Thoracic aorta (tissue), 2 donors: ENCODE measurements at places on chromosomes 11 and 22. TPM values are rescaled to one million over a fixed set of nuclear protein-coding genes. Genes with fewer than 3 reads are reported as not detected.

DNA sequence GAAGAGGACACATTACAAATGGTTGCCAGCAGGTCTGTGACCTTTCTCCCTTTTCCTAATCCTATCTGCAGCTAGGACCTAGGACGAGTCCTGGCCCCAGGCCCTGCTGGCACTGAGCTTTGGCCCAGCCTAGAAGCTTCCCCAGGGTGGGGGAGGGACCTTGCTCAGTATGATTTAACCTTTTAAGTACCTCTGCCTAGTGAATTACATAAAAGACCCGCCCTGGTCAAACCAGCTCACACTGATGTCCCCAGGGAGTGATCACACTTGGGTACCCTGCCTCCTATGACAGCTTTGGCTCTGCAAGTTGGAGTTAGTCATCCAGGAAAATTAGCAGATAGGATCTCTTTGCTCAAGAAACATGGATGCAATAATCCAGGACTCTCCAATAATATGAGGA is 21.9 kb downstream of the ASCC2 start:
- DNase-seq, result peak; percentile 8
- H3K36me3 ChIP-seq, result peaks cover 53% of the 10 kb centered on the region

The MYOD1 gene
- not detected for total RNA-seq

DNA sequence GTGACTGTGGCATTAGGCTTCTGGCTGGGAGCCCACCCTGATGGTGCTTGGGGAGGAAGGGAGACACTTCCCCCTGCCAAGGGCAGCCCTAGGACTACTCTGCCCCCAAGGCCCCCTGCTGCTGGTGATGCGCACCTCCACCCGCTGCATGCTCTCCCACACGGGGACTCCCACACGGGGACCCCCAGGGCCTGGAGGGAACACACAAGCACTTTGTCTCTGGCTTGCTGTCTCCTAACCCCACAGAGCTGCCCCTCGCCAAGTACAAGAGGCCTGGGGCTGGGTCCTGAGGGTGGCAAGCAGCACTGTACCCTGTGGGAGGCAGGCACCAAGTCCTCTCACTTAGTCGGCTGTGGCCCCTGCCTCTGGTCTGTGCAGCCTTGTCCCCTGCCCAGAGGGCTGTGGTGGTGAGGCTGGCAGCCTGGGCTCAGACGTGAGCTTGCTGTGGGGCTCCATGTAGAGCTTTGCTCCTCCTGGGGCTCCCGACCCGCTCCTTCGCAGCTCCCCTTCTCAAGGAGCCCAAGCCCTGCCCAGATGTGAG is 7.9 kb downstream of the LRRC75B start:
- H3K36me3 ChIP-seq, result peaks cover 14% of the 10 kb centered on the region
- peak overlapping the region; percentile 81 for H3K27ac ChIP-seq
- no peaks in the 10 kb centered on the region for H3K27me3 ChIP-seq
- H3K4me1 ChIP-seq, result peaks cover 25% of the 10 kb centered on the region

The F2 gene
- total RNA-seq, result not detected

- no peak for DNase-seq
- H3K4me3 ChIP-seq, result no peak overlapping the region
- H3K4me1 ChIP-seq, result no peaks in the 10 kb centered on the region
- H3K27me3 ChIP-seq, result no peaks in the 10 kb centered on the region
- no peaks in the 10 kb centered on the region for H3K36me3 ChIP-seq
- no peak overlapping the region for H3K27ac ChIP-seq
These were observed 70.0 kb upstream of the FAT3 start for GRCh38 chr11:92154611-92155010.

- H3K4me3 ChIP-seq, result no peak overlapping the region
- H3K4me1 ChIP-seq, result no peaks in the 10 kb centered on the region
- no peak for DNase-seq
- H3K36me3 ChIP-seq, result no peaks in the 10 kb centered on the region
These were observed 2.0 kb downstream of the DAGLA start for GRCh38 chr11:61682093-61682732.

DNA sequence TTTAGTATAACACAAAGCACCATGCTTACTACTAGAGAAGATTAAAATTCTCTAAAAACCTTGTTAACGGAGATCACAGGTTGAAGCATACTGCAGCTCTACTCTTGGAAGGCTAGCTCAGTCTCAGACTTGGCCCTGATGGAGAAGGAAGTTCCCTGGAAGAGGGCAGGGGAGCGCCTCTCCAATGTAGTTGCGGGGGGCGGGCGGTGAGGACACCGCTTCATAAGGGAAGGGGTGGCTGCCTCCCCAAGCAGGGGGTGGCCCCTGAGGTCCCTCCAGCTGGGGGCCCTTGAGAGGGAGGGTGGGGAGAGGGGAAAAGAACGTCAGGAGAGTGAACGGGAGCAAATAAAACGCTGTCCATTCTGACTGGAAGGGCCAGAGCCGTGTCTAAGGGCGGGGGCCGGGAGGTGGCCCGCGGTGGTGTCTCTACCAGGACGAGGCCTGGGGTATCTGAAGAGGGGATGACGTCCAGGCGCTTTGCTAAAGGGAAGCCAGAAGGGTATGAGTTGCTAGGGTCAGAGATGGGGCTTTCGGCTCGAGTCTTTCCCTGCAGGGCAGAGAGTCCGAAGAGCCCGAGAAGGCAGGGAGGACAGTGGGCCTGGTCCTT is 553 bp upstream of the USP47 start:
- H3K4me3 ChIP-seq, result peak overlapping the region; percentile 77
- peak overlapping the region; percentile 100 for H3K27ac ChIP-seq

The CCDC116 gene
- total RNA-seq, result 0.71 TPM
